ENCODE measurements at places on chromosomes 1 and 21. TPM values are rescaled to one million over a fixed set of nuclear protein-coding genes. Genes with fewer than 3 reads are reported as not detected.

DNA sequence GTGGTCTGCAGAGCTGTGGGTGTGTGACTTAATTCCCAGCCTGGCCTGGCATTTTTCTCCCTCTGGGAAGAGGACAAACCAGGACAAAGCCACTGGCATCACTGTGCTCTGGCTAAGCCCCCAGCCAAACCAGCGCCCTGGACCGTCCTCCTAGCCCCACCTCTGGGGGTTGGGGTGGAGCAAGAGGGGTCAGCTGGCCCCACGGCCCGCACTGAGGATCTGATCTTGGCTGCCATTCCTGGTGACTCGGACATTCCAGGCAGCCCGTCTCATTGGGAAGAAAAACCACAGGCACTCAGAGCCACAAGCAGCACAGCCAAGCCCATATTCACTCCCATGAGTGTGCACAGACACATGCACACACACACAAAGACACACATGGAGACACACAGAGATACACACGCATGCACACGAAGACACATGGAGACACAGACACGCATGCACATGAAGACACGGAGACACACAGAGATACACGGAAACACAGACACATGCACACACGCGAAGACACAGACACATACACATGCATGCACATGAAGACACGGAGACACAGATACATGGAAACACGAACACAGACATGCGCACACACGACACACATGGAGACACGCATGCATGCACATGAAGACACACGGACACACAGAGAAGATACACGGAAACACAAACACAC lies 2.3 kb upstream of the MXRA8 start:
- peak; percentile 81 for DNase-seq

GRCh38 chr1:17776426-17776825 lies 21.3 kb downstream of the ACTL8 start:
- no peak for DNase-seq

- no peak for DNase-seq
Observed at GRCh38 chr1:21608798-21609197, 60.4 kb downstream of the RAP1GAP start.

GRCh38 chr1:231240531-231240882 lies 505 bp upstream of the GNPAT start:
- no peak for DNase-seq

- DNase-seq = no peak
Observed at GRCh38 chr1:1577367-1578011, 2.8 kb upstream of the SSU72 start.

- no peak for DNase-seq
Observed at GRCh38 chr1:72650843-72651435, 368.6 kb upstream of the NEGR1 start.

DNA sequence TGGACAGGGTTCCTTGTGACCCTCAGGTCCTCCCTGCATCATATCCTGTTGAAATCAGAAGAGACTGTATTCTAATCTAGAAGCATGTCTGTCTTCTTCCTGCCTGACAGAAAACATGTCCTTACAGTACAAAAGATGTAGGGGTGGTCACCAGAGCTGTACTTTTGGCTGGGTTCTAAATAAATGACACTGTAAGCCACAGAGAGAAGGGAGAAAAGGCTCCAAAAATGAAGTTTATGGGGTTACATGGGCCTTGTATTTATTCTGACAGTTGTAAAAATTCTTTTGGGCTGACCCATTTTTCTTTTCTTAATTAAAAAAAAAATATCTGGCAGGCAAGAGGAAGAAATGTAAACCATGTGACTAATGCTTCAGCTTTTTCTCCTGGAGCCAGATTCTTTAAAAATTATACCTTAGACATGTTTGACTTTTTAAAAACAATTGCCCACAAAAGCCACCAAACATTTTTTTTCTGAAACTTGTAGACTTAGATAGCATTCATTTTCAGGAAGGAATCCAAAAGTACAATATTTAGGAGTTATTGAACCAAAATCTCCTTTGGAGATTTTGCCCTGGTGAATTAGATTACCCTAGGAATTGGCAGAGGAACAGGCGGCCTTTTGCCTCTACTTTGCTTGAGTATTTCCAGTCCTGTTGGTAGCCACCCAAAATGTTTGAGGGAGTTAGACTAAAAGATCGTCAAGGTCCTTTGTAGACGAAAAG lies 17.1 kb downstream of the RGL1 start:
- DNase-seq = no peak

- no peak for DNase-seq
Observed at GRCh38 chr1:12434174-12434573, 183.8 kb downstream of the DHRS3 start.

FOXO6 gene
- total RNA-seq = 1.9 TPM

DNA sequence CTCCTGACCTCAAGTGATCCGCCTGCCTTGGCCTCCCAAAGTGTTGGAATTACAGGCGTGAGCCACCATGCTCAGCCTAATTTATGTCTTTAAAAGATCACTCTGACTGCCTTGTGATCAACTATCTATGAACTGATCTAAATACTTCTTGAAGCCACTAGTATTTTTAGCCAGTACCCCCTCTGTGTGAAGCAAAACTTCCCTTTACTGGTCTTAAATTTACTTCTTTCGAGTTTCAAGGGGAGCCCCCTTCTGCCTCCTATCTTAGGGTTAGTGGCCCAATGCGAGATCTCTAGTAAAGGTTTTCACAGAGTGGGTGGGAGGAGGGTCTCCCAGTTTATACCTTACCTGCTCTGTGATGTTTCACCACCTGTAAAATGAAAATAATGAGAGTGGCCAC lies 66.1 kb upstream of the RPL11 start:
- no peak for DNase-seq

CAMK1G gene
- 0.50 TPM for total RNA-seq

DNA sequence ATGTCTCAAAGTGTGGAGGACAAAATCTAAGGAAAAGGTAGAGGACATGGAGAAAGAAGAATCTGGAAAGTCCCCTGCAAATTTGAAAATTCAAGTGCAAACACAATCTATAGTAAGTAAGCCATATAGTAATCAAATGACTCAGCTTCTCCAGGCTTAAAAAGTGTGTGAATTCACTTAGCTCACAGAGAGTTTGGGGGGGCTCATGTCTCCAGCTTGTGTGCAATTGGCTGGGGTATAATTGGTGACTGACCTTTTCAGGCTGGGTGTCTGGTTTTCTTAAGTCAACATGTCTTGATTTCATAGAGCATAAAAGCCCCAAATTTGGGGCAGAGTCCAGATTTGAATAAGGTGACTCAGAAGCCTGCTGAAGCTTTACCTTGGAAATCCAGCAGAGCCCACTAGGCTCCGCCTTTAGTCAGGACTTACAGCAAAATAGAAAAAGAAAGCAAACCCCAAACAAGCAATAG lies 8.6 kb downstream of the CLDN14 start:
- DNase-seq = no peak

DNA sequence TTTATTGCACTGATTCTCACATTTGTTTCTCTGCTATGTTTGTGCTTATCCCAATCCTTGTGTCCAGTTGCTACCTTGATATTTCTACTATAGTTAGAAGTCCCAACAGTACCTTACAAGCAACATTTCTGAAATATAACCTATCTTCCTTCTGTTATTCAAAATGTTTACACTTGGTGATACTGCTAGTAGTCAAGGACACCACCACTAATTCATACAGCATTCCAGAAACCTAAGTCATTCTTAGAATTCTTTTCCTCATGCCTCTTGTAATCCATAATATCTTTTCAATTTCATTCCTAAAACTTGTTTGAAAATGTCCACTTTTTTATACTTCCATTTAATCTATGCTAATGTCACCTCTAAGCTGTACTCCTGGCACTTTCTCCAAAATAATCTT lies 2132.1 kb downstream of the NCAM2 start:
- no peak for DNase-seq
